Hematopoietic multipotent progenitor cell treated with erythropoietin and hydrocortisone succinate and interleukin-3 and kit ligand, for 15 days (in vitro differentiated cells): ENCODE measurements at places on chromosomes 7 and 10.

DNA sequence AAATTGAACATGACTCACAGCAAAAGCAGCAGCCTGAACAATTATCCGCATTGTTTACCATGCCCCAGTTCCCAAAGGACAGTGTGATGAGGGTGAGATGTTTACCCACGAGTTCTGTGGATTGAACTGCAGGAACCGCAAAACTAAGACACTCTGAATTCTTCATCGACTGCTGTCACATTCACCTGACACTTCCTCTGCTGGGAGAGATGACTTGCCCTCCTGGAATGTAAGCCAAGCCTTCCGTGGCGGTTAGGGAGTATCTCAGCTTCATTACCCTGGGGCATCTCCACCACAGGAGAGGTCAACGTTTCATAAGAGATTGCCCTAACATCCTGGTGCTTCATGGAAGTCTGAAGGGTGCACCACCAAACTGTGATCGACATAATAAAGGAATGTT is 374.6 kb upstream of the ADARB2 start:
- DNase-seq = no peak

DNA sequence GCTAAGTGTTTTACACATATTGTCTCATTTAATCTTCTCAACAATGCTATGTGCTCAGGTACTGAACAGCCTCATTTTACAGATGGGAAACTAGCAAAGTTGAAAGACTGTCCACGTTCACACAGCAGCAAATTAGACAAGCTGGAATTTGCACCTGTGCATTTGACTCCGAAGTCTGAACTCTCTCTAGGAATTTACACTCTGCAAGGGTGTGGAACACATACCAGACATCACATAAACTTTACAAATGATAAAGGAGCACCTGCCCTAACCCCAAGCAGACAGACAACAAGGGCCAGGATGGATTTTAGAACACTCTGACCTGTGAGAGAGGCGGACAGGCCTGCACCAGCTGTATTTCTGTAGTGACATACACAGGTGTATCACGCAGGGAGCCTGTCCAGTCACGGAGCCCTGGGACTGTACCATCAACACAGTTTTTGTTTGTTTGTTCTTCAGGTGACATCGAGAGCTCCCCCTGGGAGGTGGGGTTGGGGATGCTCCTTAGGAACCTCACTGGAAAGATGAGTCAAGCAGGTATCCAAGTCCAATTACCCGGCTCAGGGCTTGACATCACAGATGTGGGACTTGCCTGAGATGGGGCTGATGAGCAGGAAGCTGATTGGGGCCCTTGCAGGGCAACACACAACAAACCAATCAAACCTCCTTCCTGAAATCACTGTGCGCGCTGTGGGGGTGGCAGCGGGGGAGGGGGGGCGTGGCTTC is 31.0 kb downstream of the MKI67 start:
- no peak for DNase-seq

GRCh38 chr7:132656846-132657776 is 80.8 kb upstream of the PLXNA4 start:
- DNase-seq = no peak

- no peak for DNase-seq
Observed at GRCh38 chr7:13532028-13532753, 457.3 kb downstream of the ETV1 start.

DNA sequence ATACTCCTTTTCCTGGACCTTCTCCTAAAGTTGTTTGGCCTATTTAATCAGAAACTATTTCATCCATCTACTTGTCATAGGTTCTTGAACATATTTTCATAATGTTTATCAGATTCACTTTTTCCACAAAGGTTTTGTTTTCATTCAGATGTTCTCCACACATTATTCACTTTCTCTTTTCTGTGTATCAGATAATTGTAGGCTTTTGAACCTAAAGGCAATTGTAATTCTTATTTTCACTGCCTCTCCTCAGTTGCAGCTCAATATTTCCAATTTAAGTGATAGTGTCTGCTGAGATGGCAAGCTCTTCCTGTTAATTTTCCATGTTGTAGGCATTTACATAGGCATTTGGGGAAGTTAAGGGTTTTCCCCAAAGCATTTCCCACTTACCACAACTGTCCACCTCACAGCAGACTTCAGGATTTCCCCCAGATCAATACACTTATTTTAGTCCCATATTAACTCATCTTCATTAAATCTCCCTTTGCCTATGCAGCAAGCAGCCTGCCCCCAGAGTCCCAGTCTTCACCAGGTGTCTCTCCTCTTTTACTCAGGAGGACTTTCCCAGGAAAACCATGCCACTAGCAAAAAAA is 12.3 kb upstream of the IKZF1 start:
- no peak for DNase-seq

DNA sequence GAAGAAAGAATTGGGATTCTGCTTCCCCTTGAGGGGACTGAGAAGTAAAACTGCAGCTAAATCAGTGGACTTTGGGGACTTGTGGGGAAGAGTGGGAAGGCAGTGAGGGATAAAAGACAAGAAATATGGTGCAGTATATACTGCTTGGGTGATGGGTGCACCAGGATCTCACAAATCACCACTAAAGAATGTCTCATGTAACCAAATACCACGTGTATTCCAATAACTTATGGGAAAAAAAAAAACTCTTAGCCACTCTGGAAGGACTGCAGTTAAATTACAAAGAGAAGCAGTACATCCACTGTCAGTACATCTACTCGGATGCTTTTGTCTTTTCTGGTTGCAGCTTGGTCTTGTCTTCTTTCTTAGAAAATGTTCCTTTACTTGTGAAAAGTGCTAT is 27.4 kb upstream of the GOT1 start:
- no peak for DNase-seq

DNA sequence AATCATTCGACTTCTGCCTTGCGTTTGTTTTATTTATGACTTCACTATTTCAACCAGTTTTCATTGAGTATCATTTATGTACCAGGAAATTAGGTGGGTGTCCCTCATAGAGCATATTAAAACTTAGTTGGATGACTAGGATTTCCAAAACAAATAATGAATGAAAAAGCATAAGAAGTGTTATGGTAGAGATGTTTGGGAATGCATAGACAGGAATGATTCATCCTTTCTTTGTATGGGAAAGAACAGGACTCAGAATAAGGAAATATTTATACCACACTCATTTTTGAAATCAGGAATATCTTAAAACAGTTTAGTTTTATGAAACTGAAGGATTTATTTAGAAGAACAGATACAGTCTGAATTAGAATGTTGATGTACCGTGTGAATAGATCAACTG is 315.7 kb downstream of the EXOC4 start:
- DNase-seq = no peak

GRCh38 chr7:142859411-142859810 is 4.5 kb downstream of the EPHB6 start:
- no peak for DNase-seq
